ENCODE measurements at places on chromosomes 16 and 17. TPM values are rescaled to one million over a fixed set of nuclear protein-coding genes. Genes with fewer than 3 reads are reported as not detected.

Gene SKAP1
- 34.1 TPM for polyA plus RNA-seq

GRCh38 chr17:70055000-70055399 lies 20.0 kb upstream of the KCNJ16 start:
- no peak for DNase-seq

DNA sequence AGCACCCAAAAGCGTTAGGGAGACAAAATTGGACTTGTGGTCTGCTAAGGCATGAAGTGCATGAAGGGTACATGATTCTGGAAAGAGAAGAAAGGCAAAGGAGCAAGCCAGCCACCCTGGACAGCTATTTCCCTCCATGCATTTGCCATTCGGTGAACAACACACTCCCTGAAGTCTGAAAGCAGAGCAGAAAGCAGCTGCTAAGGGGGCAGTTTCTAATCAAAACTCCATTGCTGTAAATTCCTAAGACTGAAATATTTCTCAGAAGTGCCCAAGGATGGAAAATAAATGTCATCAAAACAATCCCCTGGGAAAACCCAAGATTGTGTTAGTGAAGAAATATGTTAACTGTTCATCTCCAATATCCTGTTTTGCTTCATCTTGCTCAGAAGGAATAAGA lies 44.3 kb downstream of the PMP22 start:
- no peak for DNase-seq

Gene TBC1D26
- 23.7 TPM for polyA plus RNA-seq

DNA sequence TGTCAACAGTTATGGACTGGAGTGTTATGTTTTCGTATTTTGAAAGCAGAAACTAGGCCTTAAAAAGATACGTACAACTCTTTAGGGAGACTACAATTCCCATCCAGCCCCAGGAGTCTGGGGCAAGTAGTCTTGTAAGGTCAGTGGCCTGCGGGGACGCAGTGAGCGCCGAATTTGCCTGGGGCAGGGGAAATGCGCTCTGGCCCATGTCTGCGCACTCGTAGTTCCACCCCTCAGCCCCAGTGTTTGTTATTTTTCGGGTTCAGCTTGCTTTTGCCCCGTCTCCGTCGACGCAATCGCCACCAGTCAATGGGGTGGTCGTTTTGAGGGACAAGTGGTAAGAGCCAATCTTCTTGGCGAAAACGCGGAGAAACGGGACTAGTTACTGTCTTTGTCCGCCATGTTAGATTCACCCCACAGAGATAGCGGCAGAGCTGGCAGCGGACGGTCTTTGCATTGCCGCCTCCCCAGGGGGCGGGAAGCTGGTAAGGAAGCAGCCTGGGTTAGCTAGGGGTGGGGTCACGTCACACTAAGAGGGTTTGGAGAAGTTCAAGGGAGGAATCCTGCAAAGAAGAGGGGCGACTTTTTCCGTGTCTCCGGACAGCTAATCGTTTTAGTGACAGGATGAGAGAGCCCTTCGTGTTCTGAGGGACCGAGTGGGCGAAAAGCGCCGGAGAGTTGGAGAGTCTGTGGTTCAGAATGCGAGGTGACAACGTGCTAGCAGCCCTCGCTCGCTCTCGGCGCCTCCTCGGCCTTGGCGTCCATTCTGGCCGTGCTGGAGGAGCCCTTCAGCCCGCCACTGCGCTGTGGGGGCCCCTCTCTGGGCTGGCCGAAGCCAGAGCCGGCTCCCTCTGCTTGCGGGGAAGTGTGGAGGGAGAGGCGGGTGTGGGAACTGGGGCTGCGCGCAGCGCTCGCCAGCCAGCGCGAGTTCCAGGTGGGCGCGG lies 1.1 kb upstream of the BRCA1 start:
- DNase-seq: no peak

Gene PYCARD
- 8.7 TPM for polyA plus RNA-seq

DNA sequence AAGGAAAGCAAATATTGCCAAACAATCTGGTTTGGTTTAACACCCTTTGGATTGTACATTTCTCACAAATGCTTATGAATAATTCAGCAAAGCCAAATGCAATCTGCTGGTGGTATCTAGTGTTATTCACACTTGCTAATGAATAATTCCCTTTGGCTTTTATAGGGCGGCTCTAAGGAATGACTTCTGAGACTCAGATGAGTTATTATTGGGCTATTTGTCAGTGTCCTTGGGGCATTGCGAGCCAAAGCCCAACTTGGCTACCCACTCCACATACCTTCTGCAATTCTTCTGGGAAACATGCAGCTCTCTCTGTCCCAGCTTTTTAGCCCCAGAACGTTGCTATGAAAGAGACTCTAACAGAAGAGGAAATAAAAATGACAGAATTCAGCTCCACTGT lies 41.1 kb downstream of the FTO start:
- DNase-seq: no peak

Gene FAM20A
- polyA plus RNA-seq: 70.5 TPM

- no peak for DNase-seq
These were observed 32.1 kb downstream of the TOM1L1 start for GRCh38 chr17:54932711-54933110.
